ENCODE measurements at places on chromosomes 2 and 18. TPM values are rescaled to one million over a fixed set of nuclear protein-coding genes. Genes with fewer than 3 reads are reported as not detected.

LIMS4 gene
- 1.6 TPM for total RNA-seq

AGXT gene
- total RNA-seq: not detected

SIGLEC15 gene
- not detected for total RNA-seq

GRCh38 chr2:5722236-5722635 is 30.1 kb downstream of the SOX11 start:
- H3K36me3 ChIP-seq: no peaks in the 10 kb centered on the region
- H3K27ac ChIP-seq: no peak overlapping the region
- peaks cover 3% of the 10 kb centered on the region for H3K27me3 ChIP-seq
- no peak overlapping the region for H3K4me3 ChIP-seq
- DNase-seq: no peak

- H3K27me3 ChIP-seq: no peaks in the 10 kb centered on the region
- H3K4me3 ChIP-seq: no peak overlapping the region
- DNase-seq: no peak
- H3K4me1 ChIP-seq: no peaks in the 10 kb centered on the region
- no peaks in the 10 kb centered on the region for H3K36me3 ChIP-seq
These were observed 60.5 kb downstream of the RIT2 start for GRCh38 chr18:43054815-43055519.

GRCh38 chr2:241123816-241124536 is 21.9 kb upstream of the MTERF4 start:
- H3K4me3 ChIP-seq: no peak overlapping the region
- no peaks in the 10 kb centered on the region for H3K36me3 ChIP-seq
- no peak for DNase-seq
- no peak overlapping the region for H3K27ac ChIP-seq

- H3K27me3 ChIP-seq: no peaks in the 10 kb centered on the region
- no peak overlapping the region for H3K27ac ChIP-seq
- no peaks in the 10 kb centered on the region for H3K36me3 ChIP-seq
- no peak overlapping the region for H3K4me3 ChIP-seq
These were observed 126.2 kb downstream of the TMEM18 start for GRCh38 chr2:550860-551567.

- H3K27me3 ChIP-seq: no peaks in the 10 kb centered on the region
- no peak overlapping the region for H3K4me3 ChIP-seq
- no peak for DNase-seq
These were observed 6.0 kb downstream of the SEPTIN10 start for GRCh38 chr2:109607766-109608165.

- H3K27ac ChIP-seq: no peak overlapping the region
- no peaks in the 10 kb centered on the region for H3K36me3 ChIP-seq
- peaks cover 3% of the 10 kb centered on the region for H3K27me3 ChIP-seq
- no peaks in the 10 kb centered on the region for H3K4me1 ChIP-seq
- no peak overlapping the region for H3K4me3 ChIP-seq
These were observed 84.9 kb downstream of the ST6GAL2 start for GRCh38 chr2:106800976-106801655.

DNA sequence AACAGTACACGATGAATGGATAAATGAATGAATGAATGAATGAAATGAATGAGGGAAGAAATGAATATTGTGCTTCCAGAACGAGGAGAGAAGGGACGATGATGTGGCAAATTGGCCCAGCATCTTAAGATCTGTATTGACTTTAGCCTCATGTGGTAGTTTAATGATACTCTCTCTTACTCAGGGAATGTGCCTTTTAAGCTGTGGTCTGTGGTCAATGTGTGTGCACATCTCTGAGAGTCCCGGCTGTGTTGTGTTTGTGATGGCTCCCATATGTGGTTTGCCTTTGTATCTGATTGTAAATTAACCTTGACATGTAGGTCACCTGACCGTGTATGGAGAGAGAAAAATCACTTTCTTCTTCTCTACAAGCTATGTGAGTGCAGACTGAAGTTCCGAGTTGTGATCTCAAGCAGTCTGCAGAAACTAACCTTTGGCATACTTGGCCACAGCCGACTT is 91.2 kb downstream of the NEDD4L start:
- H3K27me3 ChIP-seq: no peaks in the 10 kb centered on the region
- H3K27ac ChIP-seq: no peak overlapping the region

DNA sequence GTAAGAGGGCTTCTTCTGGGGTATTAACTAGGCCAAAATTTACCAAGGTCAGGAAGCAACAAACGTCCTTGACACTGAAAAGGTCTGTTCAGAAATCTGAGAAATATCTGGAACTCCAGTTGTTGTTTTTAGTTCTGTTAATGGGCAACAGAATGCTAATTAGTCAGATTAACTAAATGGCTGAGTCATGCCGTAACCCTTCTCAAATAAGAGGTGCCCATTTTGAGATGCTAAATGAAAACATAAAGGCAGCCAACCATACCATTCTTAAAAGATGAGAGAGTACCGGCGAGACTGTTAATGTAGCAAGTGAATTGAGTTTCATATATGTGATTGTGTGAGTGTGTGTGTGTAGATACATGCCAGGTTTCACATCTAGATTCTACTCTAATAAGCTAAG is 147.9 kb upstream of the GAREM1 start:
- H3K4me3 ChIP-seq: no peak overlapping the region
- no peaks in the 10 kb centered on the region for H3K36me3 ChIP-seq
- H3K4me1 ChIP-seq: no peaks in the 10 kb centered on the region
- H3K27me3 ChIP-seq: peaks cover 2% of the 10 kb centered on the region
- no peak for DNase-seq

- no peaks in the 10 kb centered on the region for H3K27me3 ChIP-seq
- H3K4me1 ChIP-seq: no peaks in the 10 kb centered on the region
- no peak overlapping the region for H3K4me3 ChIP-seq
- no peak overlapping the region for H3K27ac ChIP-seq
These were observed 22.0 kb upstream of the KCNF1 start for GRCh38 chr2:10889651-10890215.

GRCh38 chr18:8402237-8402636 is 207.0 kb upstream of the RAB12 start:
- no peak for DNase-seq
- no peaks in the 10 kb centered on the region for H3K4me1 ChIP-seq
- no peaks in the 10 kb centered on the region for H3K27me3 ChIP-seq
- no peak overlapping the region for H3K4me3 ChIP-seq
- peaks cover 54% of the 10 kb centered on the region for H3K36me3 ChIP-seq
- H3K27ac ChIP-seq: no peak overlapping the region

DNA sequence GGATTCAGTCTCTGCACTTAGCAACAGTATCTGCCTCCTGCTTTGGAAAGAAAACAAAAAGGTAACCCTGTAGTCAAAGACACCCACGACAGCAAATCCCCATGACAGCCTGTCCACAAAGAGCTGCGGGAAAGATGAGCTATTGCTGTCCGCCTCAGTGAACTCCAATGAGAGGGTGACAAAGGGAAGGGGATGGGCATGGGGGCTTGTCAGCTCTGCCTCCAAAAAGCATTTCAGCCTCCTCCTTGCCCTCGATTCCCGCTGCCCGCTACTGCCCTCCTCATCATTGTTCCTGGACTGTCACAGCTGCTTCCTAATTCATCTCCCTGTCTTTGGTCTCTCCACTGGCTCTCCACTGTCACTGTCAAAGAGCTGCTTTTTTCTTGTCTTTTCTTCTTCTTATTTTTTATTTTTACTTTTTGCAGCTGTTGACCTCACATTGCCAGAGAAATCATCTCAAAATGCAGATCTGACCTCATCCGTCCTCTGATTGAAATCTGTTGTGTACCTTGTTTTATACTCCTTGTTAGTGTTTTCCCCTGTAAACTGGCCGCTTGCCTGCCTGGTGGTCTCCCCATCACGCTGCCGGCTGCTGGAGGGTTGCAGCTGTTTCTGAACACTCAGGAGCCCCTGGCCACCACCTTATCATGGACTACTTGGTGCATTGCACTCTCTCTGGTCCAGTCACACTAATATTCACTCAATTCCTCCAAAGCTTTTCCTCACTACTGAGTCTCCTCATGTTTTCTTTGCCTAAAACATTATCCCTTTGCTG is 7.9 kb upstream of the E2F6 start:
- H3K27ac ChIP-seq: no peak overlapping the region
- no peaks in the 10 kb centered on the region for H3K27me3 ChIP-seq
- no peak for DNase-seq
- H3K4me1 ChIP-seq: no peaks in the 10 kb centered on the region
- H3K4me3 ChIP-seq: no peak overlapping the region

DNA sequence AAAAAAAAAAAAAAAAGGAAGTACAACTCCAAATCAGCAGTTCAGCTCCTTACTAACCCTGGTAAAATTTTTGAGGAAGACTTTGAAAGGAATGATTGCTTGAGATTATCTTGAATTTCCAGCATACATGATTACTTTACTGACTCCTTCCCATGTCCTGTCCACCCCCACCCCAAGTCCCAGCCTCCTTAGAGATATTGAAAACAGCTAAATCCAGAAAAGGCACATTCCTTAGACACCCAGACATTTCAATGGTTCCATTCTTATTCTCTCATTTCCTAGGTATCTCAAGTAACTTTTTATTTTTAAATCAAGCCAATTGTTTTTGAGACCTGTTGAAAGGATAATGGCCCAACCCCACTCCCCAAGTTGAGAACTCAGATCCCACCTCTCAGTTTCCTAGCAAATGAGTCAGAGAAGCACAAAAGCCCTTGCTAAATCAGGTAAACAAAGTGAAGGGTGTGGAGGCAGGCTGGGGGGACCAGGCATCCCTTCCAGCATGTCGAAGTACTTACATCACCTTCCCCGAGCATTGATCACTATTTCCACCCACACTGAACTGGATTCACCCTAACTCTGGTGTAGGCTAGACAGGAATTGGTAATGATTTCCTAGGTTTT is 95.4 kb upstream of the FZD7 start:
- H3K4me3 ChIP-seq: no peak overlapping the region
- H3K4me1 ChIP-seq: peaks cover 12% of the 10 kb centered on the region
- no peaks in the 10 kb centered on the region for H3K27me3 ChIP-seq
- no peak overlapping the region for H3K27ac ChIP-seq

DNA sequence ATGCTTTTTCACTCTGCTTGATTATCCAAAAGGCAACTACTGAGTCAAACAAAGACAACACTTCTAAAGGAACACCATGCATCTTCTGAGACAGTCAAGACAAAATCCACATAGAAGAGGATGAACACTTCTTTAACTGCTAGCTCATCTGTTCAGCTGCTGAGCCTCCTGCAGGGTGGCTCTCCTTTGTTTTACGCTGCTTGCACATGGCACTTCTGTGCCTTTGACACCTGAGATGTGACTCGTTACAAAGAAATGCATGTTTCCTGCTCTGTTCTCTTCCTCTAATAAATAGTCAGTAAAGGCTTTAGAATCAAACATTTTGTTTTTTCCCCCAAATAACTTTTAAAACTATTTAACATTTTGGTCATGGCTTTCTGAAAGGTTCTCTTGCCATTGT is 1129.4 kb downstream of the TDRD15 start:
- no peaks in the 10 kb centered on the region for H3K36me3 ChIP-seq
- no peak for DNase-seq
- no peak overlapping the region for H3K4me3 ChIP-seq
- no peaks in the 10 kb centered on the region for H3K27me3 ChIP-seq
- no peak overlapping the region for H3K27ac ChIP-seq

DNA sequence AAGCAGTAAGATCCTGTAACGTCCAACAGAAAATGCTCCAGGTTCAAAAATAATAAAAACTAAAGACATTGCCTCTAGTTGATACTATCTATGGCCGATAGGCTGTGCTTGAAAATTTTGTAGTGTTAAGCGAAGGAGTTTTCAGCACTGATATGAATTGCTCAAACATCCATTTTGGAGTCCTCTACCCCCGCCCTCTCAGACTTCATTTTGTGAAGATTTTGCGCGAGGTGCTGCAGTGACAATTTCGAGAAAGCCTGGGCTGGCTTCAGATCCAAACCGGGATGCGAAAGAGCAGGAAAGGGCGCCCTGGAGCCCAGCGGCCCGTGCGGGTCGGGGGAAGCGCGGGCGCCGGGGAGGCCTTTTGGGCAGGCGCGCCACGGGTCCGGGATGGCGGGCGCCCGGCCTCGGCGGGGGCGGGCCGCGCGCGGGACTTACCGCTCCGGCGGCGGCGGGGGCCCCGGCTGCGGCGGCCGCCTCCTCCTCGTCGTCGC is 1.8 kb downstream of the SP3 start:
- DNase-seq: no peak
- H3K27ac ChIP-seq: peak overlapping the region; percentile 100
- H3K4me3 ChIP-seq: peak overlapping the region; percentile 96
- H3K4me1 ChIP-seq: peaks cover 51% of the 10 kb centered on the region
- no peaks in the 10 kb centered on the region for H3K36me3 ChIP-seq

Data from psoas muscle (tissue), 8 donors.